RPMI7951 (cell line): ENCODE measurements at places on chromosomes 1 and 21.

DNA sequence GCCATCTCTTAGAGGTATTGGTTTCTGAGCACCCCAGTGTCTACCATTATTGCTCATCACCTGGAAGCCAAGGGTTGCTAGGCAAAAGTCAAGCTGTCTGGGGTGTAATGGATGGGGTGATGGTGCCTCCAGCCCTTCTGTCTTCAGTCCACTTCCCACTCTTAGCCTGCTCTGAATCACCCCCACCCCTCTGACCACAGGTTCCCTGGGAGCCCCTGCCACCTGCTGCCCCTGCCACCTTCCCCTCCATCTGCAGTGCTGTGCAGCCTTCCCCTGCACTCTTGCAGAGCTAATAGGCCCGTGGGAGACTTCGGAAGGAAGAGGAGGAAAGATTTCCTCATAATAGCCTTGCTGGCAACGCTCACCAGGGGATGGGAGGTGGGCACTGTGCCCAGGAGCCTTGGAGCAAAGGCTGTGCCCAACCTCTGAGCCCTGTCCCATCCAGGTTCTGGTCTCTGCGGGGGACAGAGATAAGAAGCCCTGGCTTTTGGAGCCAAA is 35.5 kb downstream of the CAPN2 start:
- no peak for DNase-seq

DNA sequence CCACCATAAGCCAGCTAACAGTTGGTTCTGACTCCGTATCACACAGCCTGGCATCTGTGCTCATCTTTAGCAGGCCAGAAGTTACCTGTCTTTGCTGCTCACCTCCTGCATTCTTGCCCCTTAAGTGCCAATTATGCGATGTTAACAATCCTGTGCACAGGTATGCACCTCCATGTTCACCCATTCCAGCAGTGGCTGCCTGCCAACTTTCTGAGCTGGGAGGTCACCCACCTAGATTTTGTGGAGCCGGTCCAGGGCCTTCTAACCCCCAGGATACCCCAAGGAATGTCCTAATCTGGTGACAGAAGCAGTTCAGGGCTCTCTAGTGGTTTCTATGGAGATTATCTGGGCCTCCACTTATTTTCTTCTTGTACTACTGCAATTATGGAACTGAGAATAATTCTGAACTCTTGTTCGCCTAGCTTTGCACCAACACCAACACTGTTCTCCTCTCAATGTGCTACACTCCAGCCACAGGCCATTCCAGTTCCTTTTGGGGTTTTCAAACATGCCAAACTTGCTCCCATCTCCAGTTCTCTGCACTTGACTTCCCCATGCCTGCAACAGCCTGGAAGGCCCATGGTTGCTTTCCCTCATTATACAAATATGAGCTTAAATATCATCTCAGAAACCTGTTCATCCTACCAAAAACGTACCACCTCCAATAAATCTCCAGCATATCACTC is 9.0 kb downstream of the BCAR3 start:
- no peak for DNase-seq

- DNase-seq: peak; percentile 16
These were observed 2.6 kb downstream of the NME7 start for GRCh38 chr1:169364948-169365347.

DNA sequence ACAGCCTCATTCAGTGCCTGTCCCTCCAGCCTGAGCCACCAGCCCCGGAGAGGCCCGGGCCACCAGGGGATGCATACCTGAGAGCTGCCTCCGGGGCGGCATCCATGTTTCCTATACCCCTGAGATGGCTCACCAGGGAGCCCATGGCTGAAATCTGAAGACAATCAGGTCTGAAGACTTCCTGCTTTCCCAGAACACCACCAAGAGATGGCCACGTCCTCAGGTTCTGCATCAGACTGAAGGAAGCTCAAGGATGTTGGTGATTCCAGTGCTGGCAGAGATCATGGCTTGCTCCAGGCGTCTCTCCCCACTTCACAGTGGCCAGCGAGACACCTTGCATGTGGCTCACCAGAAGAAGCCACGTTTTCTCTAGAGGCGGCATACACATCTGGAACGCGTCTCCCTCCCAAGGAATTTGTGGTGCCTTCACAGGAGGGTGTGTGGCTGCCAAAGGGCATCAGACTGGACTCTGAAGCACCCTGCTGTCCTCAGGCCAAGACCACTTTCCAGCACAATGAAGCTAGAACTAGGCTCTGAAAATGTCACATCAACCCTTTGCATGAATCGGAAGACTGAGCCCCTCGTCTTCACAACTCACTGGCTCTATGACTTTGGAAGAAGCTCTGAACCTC is 170.7 kb upstream of the IRF2BP2 start:
- peak; percentile 15 for DNase-seq

DNA sequence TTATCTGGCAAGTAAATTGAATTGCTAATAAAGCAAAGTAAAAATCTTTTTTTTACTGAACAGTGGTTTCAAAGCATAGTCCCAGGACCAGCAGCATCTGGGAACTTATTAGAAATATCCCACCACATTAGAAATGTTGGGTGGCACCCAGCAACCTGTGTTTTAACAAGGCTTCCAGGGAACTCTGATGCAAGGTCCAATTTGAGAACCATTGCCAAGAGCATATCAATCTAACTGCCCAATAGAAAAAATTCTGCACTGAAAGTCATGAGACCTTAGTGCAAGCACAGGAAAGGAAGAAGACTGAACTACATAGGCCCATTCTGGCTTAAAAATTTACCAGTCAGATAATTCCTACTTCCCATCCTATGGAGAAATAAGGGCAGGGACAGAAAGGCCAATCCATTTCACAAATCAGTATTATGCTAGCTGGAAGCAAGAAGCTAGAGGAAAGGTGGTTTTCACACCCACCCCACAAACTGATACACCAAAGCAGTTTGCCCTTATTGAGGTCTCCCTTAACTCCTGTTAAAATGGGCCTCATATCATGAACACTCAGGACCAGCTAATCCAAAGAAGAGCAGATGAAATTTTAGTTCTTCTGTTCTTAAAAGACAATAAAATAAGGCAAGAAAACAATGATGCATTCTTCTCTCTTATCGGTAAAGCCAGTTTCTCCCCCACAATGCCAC is 17.5 kb upstream of the C1orf105 start:
- no peak for DNase-seq

DNA sequence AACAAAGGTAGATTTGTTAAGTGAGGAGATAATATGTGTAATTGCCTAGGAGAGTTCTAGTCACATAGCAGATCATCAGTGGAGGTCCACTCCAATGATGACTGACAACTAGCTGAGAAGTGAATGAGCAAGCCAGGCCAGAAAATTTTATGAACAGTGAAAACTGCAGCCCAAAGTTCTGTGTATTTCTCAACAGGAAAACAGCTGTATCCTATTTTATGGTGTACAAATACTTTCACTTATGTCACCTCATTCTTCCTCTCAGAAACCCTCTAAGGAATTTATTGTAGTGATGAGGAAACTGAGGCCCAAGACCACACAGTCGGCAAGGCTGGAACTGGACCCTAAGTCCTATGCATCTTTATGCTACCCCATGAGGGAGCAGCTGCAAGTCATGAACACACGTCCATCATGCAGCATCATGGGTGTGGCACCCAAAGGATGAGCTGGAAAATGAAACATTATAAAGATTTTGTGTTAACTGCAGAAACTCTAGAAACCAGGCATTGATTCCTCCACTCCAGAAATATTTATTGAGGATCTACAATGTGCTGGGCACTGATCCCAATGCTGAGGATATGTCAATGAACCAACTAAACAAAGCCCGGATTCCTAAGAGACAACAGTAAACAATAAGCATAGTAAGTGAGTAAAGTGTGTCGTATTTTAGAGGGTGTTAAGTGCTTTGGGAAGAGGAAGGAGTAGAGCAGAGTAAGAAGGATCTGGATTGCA is 99.5 kb upstream of the DUSP10 start:
- DNase-seq: no peak

DNA sequence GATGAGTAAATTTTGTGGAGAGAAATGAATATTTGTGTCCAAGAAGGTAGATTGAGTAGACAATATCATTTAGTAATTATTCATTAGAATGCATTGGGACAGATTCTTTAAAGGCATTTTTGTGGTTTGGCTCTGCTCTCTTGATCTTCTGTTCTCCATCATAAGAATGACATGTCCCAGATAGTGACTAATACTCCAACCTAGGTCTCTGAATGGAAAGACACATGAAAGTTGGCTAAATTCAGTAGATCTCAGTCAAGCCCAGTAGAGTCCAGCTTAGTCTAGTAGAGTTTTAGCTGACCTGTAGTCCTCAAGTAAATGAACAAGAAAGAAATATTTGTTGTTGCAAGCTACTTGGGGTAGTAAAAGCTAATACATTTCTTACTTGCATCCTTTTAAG is 61.8 kb upstream of the DNAH14 start:
- peak; percentile 45 for DNase-seq

GRCh38 chr1:47534436-47534835 is 96.6 kb downstream of the FOXD2 start:
- peak; percentile 53 for DNase-seq

- DNase-seq: peak; percentile 88
These were observed 74.2 kb downstream of the SIM2 start for GRCh38 chr21:36773117-36773516.

DNA sequence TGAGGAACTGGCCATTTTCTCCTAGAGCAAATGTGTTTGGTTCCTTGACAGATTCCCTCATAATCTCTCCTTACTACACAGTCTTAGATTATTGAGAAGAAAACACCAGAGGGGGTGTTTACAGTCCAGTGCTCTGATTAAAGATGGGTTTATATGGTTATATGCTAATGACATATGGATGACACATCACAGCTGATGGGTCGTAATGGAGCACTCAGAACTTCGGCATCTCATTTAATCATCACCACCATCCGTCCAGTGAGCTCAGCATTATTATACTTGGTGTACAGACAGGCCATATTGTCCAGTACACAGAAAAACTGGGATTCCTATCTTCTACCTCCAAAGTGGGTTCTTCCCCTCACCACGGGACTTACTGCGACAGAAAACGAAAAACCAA is 22.3 kb upstream of the NR5A2 start:
- peak; percentile 30 for DNase-seq

GRCh38 chr1:6825828-6826227 is 40.6 kb downstream of the CAMTA1 start:
- DNase-seq: no peak

GRCh38 chr21:29540289-29540688 is 241.6 kb downstream of the BACH1 start:
- no peak for DNase-seq

DNA sequence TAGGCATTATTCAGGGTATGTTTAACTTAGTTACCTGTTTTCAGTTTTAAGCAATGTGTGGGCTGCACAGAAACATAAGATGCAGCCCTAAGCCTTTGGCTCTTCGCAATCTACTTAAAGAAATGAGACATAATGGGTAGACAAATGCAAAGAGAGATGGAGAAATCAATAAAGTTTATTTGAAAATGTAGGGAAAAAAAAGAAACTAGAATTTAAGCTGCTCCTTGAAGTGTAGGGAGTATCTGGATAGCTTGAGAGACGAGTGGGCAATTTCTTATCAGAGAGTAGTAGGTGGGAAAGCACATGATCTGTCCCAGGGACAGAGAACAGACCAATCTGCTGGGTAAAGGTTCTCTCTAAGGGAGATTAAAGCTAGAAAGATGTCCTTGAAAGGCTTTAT is 8.9 kb downstream of the WNT2B start:
- no peak for DNase-seq

GRCh38 chr1:152189657-152190442 is 30.8 kb upstream of the RPTN start:
- peak; percentile 71 for DNase-seq

DNA sequence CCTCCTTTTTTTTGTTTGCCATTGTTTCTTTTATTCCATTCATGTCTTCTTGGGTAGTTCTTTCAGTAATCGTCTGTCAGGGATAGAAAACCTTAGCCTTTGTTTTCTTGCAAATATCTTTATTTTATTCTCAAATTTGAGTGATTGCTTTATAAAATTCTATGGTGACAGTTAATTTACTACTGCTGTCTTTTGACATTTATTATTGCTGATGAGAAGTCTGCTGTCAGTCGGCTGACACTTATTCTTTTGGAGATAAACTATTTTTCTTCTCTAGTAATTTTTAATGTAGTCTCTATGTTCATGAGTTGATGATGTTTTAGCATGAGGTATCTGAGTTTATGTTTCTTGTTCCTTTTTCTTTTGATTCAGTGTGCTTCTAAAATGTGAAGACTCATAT is 983.8 kb downstream of the TTLL7 start:
- no peak for DNase-seq

GRCh38 chr1:152048416-152049009 is 11.7 kb upstream of the S100A11 start:
- DNase-seq: no peak

- DNase-seq: no peak
These were observed 253.6 kb downstream of the HMCN1 start for GRCh38 chr1:185987611-185988321.

GRCh38 chr1:10672343-10673050 is 123.9 kb downstream of the CASZ1 start:
- DNase-seq: no peak

GRCh38 chr1:2623571-2624337 is 9.1 kb downstream of the MMEL1 start:
- no peak for DNase-seq

GRCh38 chr1:46301406-46301807 is 2.0 kb downstream of the LRRC41 start:
- DNase-seq: peak; percentile 17

DNA sequence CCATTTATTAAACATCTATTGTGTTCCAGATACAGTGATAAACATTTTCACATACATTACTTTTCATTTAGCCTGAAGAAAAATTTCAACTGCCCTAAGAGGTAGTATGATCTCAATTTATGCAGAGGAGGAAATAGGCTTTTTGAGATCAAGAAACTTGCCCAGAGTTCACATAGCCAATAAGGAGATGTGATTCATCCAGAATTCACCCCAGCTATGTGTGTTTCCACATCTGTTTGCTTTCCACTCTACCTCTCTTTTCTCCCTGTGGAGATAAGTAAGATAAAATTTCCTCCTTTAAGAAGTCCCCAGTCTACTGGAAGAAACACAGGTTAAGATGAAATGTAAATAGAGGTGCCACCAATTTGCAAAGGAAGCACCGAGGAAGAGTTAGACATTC is 199.7 kb upstream of the C8B start:
- no peak for DNase-seq

DNA sequence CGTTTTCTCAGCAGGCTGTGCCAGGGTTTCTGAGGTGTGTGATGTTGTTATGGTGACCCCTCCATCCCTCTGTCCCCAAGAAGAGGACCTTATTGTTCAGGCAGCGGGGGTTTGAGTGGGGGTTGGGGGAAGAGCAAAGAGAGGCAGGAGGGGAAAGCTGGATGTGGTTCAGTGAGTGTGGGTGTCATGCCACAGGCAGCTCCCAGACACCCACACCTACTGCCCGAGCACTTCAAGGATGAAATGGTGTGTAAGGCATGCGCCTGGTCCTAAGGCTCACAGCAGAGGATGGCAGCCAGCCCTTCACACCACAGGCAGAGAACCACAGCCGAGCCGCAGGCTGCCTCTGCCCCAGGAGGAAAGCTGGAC is 49.9 kb upstream of the STUM start:
- no peak for DNase-seq

DNA sequence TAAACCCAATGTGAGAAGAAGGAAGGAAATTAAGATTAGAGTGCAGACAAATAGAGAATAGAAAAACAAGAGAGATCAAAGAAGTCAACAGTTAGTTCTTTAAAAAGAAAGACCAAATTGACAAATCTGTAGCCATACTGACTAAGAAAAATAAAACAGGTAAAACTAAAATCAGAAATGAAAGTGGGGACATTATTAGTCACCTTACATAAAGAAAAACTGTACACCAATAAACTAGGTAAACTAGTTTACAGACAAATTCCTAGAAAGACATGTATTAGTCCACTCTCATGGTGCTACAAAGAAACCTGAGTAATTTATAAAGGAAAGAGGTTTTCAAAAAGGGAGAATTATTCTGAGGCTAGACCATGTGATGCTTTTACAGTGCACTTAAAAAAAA is 22.3 kb downstream of the BLZF1 start:
- no peak for DNase-seq

GRCh38 chr21:45297329-45297728 is 9.6 kb upstream of the POFUT2 start:
- DNase-seq: no peak
